Kasumi-1 (cell line): ENCODE measurements at places on chromosomes 2 and 18.

GRCh38 chr2:20532634-20533437, 86.0 kb downstream of the RHOB start:
- no peak for DNase-seq

DNA sequence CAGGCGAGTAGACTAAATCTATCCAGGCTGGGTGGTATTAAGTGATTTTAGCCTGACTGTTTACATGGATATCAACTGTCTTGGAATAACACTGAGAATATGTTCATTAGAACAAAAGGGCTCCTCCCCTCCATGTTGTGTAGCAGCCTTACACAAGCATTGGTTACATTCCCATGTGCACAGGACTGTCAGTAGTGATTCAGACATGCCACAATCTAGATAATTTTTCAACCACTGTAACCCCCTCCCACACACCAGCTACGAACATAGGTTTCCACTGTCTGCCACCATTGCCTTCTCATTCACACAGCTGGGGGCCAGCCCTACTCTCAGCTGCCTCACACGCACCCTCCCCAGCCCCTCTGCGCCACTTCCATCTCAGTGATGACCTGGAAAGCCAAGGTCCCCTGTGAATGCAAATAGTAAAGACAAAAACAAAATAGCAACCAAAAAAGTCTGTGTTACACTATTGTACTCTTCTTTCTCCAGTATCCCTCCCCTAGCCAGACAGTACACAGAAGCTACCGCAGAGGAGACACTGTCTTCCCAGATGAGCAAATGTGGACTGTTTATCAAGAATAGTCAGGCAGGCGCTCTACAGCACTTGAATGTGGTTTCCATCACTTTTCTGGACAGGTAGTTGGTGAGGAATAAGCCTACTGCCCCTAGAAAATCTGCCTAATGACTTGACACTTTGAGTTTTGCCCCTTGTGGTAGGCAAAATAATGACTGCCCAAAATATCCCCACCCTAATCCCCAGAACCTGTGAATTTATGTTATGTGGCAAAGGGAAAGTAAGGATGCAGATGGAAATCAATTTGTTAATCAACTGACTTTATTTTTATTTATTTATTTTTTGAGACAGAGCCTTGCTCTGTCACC, 27.9 kb upstream of the TYMS start:
- DNase-seq: no peak

- DNase-seq: no peak
Observed at GRCh38 chr18:26271917-26272549, 45.8 kb downstream of the TAF4B start.

- peak; percentile 78 for DNase-seq
Observed at GRCh38 chr2:159516241-159516758, 100.0 kb downstream of the BAZ2B start.

- peak; percentile 89 for DNase-seq
Observed at GRCh38 chr2:64586883-64587481, 62.9 kb downstream of the AFTPH start.

DNA sequence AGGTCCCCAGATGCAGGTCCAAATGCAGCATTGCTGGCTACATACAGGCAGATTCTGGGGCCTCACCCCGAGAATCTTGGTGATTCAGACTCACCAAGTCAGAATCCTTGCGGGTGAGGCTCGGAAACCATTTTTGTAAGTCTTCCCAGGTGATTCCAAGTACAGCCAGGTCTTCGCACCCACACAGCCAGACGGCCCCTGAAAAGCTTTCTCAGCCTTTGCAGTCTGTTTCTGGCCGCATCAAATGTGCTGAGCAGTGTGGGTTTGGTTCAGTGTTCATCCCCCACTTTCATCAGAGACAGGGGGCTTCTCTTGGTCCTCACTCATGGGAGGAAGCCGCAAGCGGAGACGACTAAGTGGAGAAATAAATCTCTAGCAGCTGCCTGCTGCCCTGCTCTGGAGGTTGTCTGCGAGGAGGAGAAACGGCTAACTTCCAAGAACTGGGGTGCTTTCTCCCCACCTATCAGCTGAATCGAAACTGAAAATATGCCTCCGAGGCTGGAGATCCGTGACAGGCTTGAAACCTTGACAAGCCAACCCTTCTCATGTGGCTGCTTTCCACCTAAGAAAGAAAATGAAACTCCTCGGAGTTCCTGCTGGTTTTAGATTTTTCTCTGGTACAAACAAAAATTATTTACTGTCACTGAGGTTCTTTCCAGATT, 8.9 kb upstream of the TMEM185B start:
- DNase-seq: no peak
